Peyer's patch (tissue), 4 donors: ENCODE measurements at places on chromosomes 7 and 10. TPM values are rescaled to one million over a fixed set of nuclear protein-coding genes. Genes with fewer than 3 reads are reported as not detected.

DNA sequence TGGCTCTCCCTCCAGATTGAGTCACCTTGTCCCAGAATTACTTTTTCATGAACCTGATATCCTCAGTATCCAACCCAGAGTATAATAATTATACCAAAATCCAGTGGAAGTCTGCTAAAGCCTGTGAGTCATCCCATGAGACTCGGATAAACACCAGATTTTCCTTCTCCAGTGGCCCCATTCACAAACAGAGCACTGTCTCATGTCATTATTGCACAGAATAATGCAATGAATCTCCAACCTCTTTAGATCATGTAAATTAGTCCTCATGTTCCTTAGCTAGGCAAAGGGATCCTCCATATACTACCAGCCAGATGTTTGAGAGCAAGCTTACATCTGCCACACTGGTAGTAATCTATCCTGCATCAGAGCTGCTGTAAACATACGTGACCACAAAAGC, 89.0 kb downstream of the AMPH start:
- no peaks in the 10 kb centered on the region for H3K27me3 ChIP-seq
- no peak overlapping the region for H3K4me3 ChIP-seq
- no peaks in the 10 kb centered on the region for H3K36me3 ChIP-seq
- no peak for DNase-seq
- H3K27ac ChIP-seq, result no peak overlapping the region
- no peaks in the 10 kb centered on the region for H3K4me1 ChIP-seq

GRCh38 chr10:89837165-89838043, 136.0 kb downstream of the KIF20B start:
- H3K4me1 ChIP-seq, result no peaks in the 10 kb centered on the region
- DNase-seq, result peak; percentile 71
- H3K27ac ChIP-seq, result peak overlapping the region; percentile 35
- H3K4me3 ChIP-seq, result peak overlapping the region; percentile 73
- no peaks in the 10 kb centered on the region for H3K36me3 ChIP-seq
- H3K27me3 ChIP-seq, result no peaks in the 10 kb centered on the region

DNA sequence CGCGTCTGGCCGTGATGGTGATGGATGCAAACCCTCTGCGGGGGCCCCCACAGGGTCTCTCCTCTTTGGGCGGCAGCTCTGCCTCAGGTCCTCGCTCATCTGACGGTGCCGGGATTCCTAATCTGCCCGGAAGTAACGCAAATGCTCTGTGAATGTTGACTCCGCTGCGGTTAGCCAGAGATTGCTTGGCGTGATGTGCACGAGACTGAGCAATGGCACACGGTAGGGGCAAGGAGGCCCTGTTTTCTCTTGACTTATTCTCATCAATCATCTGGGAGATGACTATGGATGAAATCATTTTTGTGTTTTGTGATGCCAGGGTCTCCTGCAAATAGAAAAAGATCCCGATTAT, 116.5 kb upstream of the ADAM12 start:
- H3K27ac ChIP-seq, result no peak overlapping the region
- no peak for DNase-seq
- no peaks in the 10 kb centered on the region for H3K36me3 ChIP-seq
- no peaks in the 10 kb centered on the region for H3K4me1 ChIP-seq
- no peaks in the 10 kb centered on the region for H3K27me3 ChIP-seq

- no peaks in the 10 kb centered on the region for H3K4me1 ChIP-seq
- H3K36me3 ChIP-seq, result no peaks in the 10 kb centered on the region
- no peaks in the 10 kb centered on the region for H3K27me3 ChIP-seq
- no peak for DNase-seq
- H3K27ac ChIP-seq, result no peak overlapping the region
These were observed 246.2 kb downstream of the CCDC7 start for GRCh38 chr10:32692174-32692573.

ACSL5 gene
- 1,137 TPM for total RNA-seq

- H3K4me3 ChIP-seq, result no peak overlapping the region
- no peaks in the 10 kb centered on the region for H3K27me3 ChIP-seq
- no peak for DNase-seq
- H3K4me1 ChIP-seq, result no peaks in the 10 kb centered on the region
These were observed 71.7 kb downstream of the MTURN start for GRCh38 chr7:30206491-30206890.

ADAM12 gene
- 0.18 TPM for total RNA-seq

- no peaks in the 10 kb centered on the region for H3K27me3 ChIP-seq
- no peak for DNase-seq
- no peaks in the 10 kb centered on the region for H3K36me3 ChIP-seq
- no peaks in the 10 kb centered on the region for H3K4me1 ChIP-seq
- H3K4me3 ChIP-seq, result no peak overlapping the region
- no peak overlapping the region for H3K27ac ChIP-seq
These were observed 29.1 kb upstream of the CABCOCO1 start for GRCh38 chr10:61633665-61634064.

DNA sequence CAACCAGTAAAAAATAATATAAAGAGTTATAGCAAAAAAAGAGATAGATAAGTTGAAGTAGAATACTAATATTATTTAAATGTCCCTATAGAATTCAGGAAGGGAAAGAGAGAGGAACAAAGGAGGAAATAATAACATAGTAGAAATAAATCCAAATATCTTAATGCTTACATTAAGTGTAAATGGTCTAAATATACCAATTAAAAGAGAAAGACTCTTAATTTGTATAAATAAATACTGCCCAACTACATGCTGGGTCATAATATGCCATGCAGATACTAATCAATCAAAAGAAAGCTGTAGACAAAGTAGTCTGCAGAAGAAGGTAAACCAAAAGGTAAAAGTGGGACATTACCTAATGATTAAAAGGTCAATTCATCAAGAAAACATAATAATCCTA, 43.3 kb upstream of the VIPR2 start:
- no peaks in the 10 kb centered on the region for H3K27me3 ChIP-seq
- no peaks in the 10 kb centered on the region for H3K36me3 ChIP-seq
- H3K27ac ChIP-seq, result no peak overlapping the region
- H3K4me3 ChIP-seq, result no peak overlapping the region
- no peak for DNase-seq
- no peaks in the 10 kb centered on the region for H3K4me1 ChIP-seq

EN2 gene
- not detected for total RNA-seq

GRCh38 chr7:142375710-142376313, 118.0 kb upstream of the PRSS58 start:
- no peak overlapping the region for H3K27ac ChIP-seq
- H3K27me3 ChIP-seq, result no peaks in the 10 kb centered on the region
- no peak overlapping the region for H3K4me3 ChIP-seq
- H3K4me1 ChIP-seq, result no peaks in the 10 kb centered on the region
- H3K36me3 ChIP-seq, result no peaks in the 10 kb centered on the region

HOXA9 gene
- 36.1 TPM for total RNA-seq

ZNF467 gene
- 2.9 TPM for total RNA-seq

DNA sequence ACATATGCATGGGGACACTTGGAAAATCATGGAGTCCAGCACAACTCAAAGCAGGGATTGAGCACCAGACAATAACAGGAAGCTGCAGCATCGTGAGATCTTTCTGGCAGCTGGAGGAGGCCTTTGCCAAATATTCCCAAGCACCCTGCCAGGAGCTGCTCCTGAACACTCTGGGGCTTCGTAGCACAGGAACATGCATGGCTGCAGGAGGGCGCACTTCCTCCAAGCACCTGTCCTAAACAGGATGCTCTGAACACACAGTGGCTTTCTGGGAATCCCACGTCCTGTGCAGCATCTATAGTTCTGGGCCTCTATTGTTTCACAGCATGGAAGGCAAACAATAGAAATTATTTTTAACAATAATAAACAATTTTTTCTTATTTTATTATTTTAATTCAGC, 4.1 kb downstream of the ABLIM1 start:
- no peak overlapping the region for H3K4me3 ChIP-seq
- no peaks in the 10 kb centered on the region for H3K27me3 ChIP-seq
- no peaks in the 10 kb centered on the region for H3K36me3 ChIP-seq
- H3K27ac ChIP-seq, result no peak overlapping the region

DNA sequence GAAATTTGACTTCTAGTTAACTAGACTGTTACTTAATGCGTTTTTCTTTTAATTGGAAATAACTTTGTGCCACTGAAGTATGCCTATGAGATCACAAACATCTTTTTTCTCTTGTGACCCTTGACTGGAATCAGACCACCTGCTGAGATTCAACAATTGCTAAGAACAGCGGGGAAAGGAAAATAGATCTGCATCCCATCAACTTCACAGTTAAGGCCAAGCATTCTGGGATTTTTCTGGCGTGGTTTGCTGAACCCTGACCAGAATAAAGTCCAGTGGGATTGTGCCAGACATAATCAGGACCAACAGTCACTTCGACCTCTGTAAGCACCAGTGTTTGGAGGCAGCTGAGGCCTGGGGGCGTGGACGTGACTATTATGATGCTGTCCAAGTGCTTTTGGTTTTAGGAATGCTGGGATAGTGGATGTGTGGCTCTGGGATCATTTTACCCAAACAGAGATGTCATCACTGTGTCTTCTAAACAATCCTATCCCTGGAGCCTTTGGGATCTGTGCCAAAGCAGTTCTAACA, 373.3 kb upstream of the PRKCQ start:
- H3K27me3 ChIP-seq, result no peaks in the 10 kb centered on the region
- H3K27ac ChIP-seq, result no peak overlapping the region
- H3K4me1 ChIP-seq, result no peaks in the 10 kb centered on the region
- H3K36me3 ChIP-seq, result no peaks in the 10 kb centered on the region

GRCh38 chr10:17835688-17836087, 26.5 kb downstream of the MRC1 start:
- DNase-seq, result no peak
- no peaks in the 10 kb centered on the region for H3K36me3 ChIP-seq
- H3K27ac ChIP-seq, result no peak overlapping the region
- no peaks in the 10 kb centered on the region for H3K27me3 ChIP-seq

DNA sequence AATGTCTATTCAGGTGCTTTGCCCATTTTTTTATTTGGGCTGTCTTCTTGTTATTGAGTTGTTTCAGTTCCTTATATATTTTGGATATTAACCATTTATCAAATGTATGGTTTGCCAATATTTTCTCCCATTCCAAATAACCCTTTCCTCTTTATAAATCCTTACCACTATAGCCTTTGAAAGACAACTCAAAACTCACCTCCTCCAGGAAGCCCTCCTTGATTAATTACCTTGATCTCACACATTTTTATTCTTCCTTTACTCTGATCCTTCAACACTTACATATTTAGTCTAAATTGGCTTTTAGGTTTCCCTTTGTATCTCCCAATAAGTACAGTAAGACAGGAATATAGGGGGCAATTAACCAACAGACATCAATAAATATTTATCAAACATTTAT, 42.9 kb downstream of the NRCAM start:
- H3K27ac ChIP-seq, result no peak overlapping the region
- no peaks in the 10 kb centered on the region for H3K36me3 ChIP-seq
- H3K4me3 ChIP-seq, result no peak overlapping the region
- H3K27me3 ChIP-seq, result no peaks in the 10 kb centered on the region
- DNase-seq, result no peak

DNA sequence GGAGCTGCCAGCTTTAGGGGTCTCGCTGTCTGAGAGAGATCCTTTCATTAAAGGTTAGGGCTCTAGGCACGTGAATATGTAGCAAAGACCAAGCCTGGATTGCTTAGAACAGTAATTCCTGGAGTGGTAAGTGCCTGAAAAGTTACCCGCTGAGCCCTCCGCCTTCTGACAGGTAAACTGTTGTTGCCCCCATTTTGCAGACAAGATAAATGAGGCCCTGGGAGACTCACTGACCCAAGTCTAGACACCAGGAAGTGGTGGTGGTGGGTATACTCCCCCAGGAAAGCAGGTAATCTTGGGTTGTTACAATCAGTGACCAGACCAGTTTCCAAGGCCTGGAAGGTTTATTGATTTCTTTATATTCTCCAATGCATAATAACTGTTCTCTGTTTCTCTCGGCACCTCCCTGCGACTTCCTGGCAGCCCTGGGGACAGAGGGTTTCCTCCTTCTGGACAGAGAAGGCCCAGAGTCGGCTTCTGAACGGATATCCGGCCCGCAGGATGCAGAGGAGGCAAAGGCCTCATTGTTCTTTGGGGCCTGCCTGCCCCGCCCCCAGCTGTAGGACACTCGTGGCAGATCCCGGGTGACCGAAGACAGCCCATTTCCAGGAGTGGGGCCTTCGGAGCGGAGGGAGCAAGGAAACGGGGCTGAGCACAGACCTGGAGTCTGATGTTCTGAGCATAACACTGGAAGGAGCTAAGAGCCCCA, 1.3 kb upstream of the GRK5 start:
- no peaks in the 10 kb centered on the region for H3K27me3 ChIP-seq
- peak overlapping the region; percentile 99 for H3K27ac ChIP-seq
- no peaks in the 10 kb centered on the region for H3K36me3 ChIP-seq
- DNase-seq, result peak; percentile 77
- peak overlapping the region; percentile 93 for H3K4me3 ChIP-seq
- peaks cover 6% of the 10 kb centered on the region for H3K4me1 ChIP-seq

DNA sequence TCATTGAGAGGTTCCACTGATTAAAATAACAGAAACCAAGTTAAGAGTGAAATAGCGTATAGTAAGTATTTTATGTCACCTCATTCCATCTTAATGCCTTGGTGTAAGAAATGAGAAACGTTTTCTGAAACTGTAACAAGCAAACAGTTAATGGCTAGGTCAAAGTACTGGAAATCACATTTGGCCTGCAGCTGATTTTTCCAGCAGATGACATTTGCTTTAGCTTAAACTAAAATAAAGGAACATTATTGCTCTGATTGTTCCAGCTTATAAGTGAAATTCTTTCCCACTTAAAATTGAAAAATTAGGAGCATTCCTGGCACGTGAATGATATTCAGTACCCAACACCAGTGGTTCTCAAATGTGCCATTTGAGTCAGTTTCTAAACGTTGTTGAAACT, 213.6 kb upstream of the DPP6 start:
- H3K27me3 ChIP-seq, result no peaks in the 10 kb centered on the region
- no peak for DNase-seq
- H3K4me3 ChIP-seq, result no peak overlapping the region
- H3K36me3 ChIP-seq, result no peaks in the 10 kb centered on the region
- H3K27ac ChIP-seq, result no peak overlapping the region

DNA sequence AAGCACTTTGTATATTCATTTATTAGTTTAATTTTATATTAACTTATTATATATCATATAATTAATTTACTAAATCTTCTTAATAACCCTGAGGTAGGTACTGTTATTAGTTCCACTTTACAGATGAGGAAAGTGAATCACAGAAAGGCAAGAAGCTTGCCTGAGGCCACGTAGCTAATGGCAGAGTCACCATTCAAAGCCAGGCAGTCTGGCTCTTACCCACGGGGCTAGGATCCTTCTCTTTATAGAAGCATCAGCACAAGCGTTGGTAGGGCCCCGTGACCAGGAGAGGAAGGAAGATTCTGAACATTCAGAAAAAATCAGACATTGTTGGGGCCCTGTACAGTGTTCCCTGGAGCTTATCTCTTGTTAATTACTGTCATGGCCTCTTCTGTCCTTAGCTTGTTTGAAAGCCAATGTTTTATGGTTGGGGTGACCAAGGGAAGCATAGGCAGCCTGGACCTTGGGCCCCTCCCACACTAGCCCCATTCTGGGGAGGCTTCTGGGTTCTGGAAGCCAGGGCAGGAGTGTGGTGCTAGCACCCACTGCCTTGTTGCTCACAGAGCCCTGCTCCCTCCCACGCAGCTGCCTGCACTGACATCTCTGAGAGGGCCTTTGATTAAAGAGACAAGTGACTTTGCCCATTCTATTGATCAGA, 31.1 kb upstream of the SLF2 start:
- DNase-seq, result no peak
- no peak overlapping the region for H3K4me3 ChIP-seq
- no peaks in the 10 kb centered on the region for H3K27me3 ChIP-seq

CYP2C19 gene
- 146 TPM for total RNA-seq

GRCh38 chr7:78095549-78095948, 297.0 kb downstream of the PHTF2 start:
- no peaks in the 10 kb centered on the region for H3K27me3 ChIP-seq
- no peak overlapping the region for H3K27ac ChIP-seq
- no peak overlapping the region for H3K4me3 ChIP-seq
- H3K4me1 ChIP-seq, result no peaks in the 10 kb centered on the region
